ENCODE measurements at places on chromosomes 2 and 18.

GRCh38 chr18:74514860-74515495 is 18.8 kb downstream of the CNDP2 start:
- DNase-seq, result no peak

- no peak for DNase-seq
Measured at GRCh38 chr2:124978597-124978996, 953.5 kb downstream of the CNTNAP5 start.

- DNase-seq, result no peak
Measured at GRCh38 chr18:26614374-26614773, 66.0 kb upstream of the KCTD1 start.

DNA sequence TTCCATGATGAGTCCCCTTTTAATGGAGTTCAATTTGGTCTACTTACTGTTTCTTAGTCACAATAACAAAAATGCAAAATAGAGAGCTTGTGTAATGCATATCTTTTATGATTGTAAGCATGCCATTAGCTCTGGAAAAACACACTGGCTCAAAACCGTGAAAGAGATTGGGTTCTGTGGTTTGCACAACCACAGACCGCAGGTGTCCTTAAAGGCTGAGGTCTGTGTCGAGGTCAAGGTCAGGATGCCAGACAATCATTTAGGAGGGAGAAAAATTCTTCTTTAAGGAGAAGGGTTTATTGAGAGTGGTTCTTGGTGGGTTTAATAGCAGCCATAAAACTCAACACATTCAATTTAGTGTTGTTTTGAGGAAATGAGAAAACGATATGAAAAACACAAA is 487.2 kb downstream of the GALR1 start:
- DNase-seq, result no peak

Data from activated CD8-positive, alpha-beta memory T cell treated with anti-CD3 and anti-CD28 coated beads for 1 hour (primary cell).